ENCODE measurements at places on chromosomes 3 and 15.

- DNase-seq, result peak; percentile 80
These were observed 70.1 kb upstream of the SGO1 start for GRCh38 chr3:20256144-20256543.

GRCh38 chr15:89514596-89515406 lies 18.4 kb upstream of the RHCG start:
- no peak for DNase-seq

DNA sequence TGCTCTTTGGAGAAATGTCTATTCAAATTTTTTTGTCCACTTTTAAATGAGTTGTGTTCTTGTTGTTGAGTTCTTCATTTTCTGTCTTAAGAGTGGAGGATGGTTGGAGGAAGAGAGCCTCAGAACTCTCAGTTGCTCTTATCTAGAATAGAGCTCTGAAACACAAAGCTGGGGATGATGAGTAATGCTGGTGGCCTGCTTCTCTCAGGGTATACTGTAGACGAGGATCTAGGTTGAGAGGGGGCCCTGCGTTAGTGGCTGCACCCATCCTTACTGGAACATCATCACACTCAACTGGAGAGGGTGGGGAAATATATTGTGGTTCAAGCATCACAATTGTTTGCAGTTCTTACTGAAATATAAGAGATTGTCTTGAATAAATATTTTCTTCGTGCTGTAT lies 1.8 kb downstream of the SPTSSB start:
- no peak for DNase-seq

DNA sequence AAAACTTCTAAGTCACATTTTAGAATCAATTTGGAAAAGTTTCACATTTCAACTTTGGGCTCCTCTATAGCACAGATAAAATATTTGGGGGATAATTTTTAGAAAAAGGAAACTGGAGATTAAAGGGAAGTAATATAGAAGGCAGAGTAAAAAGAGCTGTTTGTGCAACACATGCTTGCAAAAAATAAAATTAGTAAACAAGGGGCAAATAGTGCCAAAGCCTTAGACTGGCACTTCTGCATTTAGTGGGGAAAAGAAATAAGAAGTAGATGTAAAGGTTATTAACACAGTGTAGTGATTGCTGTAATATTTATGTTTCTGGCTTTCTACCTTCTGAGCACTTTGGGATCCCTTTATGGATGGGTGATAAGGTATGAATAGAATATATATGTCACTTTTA lies 246.6 kb downstream of the CBLB start:
- DNase-seq, result no peak

DNA sequence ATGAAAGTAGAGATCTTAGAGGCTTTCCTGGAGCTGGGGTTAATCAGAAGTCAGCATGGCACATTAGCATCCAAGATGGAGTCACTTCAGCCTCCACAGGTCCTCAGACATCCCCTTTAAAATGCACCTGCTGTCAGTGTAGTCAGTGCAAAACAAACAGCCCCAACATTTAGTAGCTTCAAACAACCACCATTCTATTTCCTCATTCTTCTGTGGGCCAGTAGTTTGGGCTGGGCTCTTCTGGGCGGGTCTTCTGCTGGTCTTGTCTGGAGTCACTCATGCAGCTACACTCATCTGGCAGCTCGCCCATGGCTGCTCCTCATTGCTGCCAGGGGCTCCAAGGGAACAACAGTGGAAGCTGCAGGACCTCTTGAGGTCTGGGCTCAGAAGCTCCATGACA lies 99.9 kb downstream of the TLE3 start:
- no peak for DNase-seq

DNA sequence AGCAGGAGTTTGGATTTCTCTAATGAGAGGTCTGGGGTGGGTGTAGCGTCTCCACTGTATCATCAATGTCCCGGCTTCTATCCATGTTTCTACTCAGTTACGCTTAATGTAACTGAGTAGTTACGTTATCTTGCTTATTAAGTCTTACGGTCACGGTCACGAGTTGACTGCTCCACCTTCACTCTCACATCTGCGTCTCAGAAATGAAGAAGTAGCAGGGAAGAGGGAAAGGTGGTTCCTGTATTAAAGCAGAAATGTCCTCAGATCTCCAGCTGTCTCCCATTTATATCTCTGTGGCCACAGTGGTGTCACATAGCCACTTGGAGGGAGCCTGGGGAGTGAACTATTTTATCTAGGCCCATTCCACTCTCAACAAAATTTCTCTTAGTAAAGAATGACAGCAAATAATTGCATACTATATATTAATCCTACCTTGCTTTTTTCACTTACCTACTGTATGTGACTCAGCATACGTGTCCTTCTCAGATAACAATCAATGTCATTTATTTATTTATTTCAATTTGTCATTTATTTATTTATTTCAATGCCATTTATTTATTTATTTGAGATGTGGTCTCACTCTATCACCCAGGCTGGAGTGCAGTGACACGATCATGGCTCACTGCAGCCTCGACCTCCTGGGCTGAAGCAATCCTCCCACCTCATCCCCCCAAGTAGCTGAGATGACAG lies 39.7 kb upstream of the RNU6-1 start:
- DNase-seq, result no peak

- no peak for DNase-seq
These were observed 10.8 kb downstream of the LYSMD4 start for GRCh38 chr15:99722406-99722805.

DNA sequence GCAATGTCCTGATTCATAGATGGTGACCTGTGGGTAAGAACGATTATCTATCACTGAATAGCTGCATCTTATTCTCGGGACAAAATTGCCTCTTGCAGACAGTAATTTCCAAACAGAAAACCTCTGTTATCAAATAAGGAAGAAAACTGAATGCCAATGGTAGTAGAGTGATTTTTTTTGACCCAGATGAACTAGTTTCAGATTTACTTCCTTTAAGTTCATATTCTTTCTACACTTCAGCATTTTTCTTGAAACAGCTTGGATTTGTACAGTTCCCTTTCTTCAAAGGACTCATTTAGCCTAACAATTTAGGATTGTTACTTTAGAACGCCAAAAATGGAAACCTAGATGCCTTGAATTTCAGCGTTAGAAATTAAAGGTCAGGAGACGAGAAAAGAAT lies 14.6 kb downstream of the ETV5 start:
- no peak for DNase-seq

DNA sequence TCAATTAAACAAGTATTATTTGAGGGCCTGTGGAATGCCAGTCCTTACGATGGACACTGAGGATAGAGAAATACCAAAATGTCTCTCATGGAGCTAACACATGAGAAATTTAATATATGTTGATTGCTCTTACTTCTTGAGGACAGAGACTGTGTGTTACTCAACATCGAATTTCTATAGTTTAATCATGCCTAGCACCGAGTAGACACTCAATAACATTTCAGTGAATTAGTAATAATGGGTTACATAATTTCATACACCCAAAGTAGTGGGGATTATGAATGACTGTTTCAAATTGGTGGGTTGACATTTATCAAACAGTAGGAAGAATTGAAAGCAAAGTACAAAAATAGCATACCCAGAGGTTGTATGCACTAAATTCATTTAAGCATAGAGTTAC lies 11.2 kb downstream of the FMN1 start:
- DNase-seq, result no peak

DNA sequence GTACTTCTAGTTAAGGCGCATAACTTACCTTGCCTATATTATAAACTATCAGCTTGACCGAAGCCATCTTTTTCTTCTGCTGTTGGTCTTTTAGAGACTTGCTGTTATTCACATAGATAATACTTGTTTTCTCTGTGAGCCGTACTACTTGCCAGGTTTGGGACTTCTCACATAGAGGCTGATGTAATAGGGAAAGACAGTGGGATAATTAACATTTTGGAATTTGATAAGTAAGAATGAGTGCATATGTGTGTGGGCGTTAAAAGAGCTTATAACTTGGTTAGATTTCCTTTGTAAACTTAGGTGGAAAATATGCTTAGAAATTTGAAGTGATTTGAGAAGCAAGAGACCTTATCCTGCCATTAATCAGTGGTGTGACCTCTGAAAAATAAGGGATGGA lies 47.8 kb downstream of the FNDC3B start:
- no peak for DNase-seq

DNA sequence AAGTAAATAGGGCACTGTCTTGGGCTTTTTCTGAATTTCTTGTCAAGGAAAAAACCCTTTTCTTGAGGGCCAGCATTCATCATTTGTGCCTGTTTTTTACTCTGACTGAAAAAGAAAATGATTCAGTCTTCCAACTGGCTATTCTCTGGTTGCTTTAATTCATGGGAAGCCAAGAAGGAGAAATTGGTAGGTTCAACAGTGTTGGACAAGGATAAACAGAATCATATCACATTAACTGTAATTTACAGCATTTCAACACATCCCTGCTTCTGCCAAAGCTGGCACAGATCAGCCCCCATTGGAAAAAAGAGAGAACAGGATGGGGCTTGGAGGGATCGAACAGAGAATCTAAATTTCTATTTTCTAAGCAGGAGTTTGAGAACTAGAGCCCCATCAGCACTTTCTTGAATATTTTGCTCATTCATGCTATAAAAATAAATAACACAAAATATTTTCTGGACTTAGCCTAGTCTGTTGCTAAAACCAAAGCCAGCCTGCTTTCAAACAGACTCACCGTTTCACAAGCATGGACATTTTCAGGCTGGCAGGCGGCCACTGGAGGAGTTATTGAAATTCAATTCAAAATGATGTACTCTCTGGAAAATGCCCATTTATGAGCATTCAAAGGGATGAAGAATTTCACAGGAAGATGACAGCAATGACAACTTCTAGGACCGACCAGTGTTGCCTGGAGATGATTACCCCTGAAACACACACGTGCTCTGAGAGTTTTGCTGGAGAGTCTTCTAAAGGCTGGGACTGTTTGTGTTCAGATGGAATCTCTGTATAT lies 181.2 kb downstream of the WNT5A start:
- DNase-seq, result no peak

DNA sequence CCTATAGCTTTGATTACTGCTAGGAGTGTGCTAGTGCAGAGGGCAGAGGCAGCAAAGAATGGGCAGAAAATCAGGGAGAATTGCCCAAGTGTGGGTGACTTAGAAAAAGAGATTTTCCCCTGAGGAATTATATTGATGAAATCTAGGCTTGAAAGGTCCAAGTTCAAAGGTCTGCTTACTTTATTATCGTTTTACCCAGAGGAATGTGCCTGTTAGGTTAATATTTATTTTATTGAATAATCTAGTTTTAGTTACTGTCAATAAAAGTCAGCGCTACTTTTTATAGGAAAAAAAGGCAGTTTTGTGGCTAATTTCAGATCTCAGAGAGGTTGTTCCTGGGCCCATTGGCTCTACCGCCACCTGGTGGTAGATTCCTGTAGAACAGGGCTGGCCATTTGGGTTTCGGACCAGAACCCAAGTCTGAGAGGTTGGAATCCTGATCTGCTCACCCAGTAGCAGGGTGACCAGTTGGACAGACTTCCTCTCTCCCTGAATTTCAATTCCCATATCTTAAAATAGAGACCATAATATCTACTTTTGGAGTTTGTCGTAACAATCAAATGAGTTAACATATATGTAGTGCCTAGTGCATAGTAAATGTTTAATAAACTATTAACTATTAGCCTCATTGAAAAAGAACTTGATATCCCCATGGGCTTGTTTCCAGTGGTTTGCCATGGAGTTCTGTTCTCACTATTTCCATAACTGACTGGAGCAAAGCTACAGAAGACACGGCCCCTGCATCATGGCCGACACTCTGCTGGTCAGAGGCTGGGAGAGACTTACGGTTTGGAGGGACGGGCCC lies 62.7 kb upstream of the ZNF148 start:
- no peak for DNase-seq

DNA sequence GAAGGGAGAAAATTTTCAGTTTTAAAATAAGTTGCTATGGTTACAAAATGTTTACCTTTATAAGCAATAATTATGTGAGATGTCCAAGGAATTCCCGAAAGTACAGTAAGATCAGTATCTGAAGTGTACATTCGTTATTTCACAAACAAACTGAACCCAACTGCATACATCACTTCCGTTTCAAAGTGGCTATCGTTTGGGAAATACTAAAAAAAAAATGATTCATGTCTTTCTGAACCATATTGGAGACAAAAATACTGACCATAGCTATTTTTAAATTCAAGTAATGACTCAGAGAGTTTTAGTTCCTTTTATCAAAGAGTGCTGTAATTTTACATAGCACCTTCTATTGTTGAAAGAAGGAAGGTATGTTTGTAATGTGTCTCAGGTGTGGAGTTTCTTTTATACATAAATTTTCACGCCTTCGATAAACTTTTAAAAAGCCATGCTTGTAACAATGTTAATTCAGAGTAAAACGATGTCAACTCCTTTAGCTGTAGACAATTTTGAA lies 8.0 kb upstream of the ANKRD28 start:
- DNase-seq, result peak; percentile 70

DNA sequence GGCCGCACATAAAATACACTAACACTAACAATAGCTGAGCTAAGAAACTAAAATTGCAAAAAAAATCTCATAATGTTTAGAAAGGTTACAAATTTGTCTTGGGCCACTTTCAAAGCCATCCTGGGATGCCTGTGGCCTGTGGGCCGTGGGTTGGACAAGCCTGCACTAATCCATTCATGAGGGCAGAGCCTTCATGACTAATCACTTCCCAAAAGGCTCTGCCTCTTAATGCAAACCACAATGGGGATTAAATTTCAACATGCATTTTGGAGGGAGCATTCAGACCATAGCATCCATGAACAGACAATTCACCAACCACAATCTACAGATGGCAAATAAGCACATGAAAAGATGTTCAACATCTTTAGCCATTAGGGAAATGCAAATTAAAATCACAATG lies 128.2 kb downstream of the SUCLG2 start:
- no peak for DNase-seq

- no peak for DNase-seq
These were observed 37.4 kb downstream of the POLQ start for GRCh38 chr3:121508389-121508788.

DNA sequence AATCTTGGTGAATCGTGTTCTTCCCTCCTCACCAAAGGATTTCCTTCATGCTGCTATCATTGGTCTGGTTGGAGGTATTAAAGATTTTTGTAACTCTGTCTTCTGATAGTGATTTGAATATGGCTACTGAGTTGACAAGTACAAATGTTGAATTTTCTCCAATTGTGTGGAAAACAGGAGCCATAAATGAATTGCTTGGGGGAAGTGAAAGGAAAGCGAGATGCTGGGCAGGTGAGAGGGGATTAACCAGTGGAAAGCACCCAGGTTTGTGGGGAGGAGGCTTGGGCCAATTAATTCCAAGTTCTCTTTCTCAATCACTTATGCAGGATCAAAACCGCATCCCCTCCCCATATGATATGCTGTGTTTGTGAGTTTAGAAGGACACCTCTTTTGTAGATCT lies 372.5 kb downstream of the IL20RB start:
- no peak for DNase-seq

DNA sequence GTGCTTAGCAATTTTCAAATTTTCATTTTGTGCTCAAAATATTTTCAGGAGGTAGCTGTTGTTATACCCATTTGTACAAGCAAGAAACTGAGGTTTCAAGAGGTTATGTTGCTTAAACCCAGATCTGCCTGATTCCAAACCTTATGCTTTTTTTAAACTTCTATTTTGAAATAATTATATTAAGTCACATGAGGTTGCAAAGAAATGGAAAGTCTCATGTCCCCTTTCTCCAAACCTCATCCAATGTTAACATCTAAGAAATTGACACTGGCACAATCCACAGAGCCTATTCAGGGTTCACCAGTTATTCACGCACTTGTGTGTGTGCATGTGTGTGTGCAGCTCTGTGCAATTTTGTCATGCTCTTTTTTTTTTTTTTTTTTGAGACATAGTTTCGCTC lies 35.1 kb downstream of the B3GNT5 start:
- DNase-seq, result no peak
